Lung (tissue), 17 donors: ENCODE measurements at places on chromosomes 4 and X. TPM values are rescaled to one million over a fixed set of nuclear protein-coding genes. Genes with fewer than 3 reads are reported as not detected.

Gene DMRTC1
- total RNA-seq: 1.2 TPM

DNA sequence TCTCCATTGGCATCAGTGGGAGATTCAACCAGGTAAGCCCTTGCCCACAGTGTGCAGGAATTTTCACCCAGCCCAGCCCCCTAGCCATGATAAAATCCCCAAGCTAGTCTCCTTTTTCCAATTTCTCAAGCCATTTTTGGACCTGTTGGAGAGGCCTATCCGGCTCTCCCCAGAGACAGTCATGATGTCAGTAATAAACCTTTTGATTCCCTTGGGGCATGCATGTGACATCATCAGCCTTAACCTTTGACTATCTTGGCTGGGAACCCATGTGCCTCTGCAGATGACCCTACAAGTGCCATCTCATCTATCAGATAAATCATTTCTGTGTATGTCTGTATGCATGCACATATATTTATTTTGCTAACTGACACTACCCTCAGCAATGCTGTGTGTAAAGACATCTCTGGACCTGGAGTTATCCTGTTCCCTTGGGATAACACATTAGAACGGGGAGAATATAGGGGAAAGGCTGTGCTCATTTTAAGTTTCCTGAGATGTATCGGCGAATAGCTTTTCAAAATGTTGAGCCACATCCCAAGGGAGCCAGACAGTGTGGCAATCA, 51.0 kb downstream of the CYTL1 start:
- no peak for DNase-seq
- peaks cover 6% of the 10 kb centered on the region for H3K27me3 ChIP-seq
- no peaks in the 10 kb centered on the region for H3K36me3 ChIP-seq

Gene PDZD4
- total RNA-seq: 3.6 TPM

DNA sequence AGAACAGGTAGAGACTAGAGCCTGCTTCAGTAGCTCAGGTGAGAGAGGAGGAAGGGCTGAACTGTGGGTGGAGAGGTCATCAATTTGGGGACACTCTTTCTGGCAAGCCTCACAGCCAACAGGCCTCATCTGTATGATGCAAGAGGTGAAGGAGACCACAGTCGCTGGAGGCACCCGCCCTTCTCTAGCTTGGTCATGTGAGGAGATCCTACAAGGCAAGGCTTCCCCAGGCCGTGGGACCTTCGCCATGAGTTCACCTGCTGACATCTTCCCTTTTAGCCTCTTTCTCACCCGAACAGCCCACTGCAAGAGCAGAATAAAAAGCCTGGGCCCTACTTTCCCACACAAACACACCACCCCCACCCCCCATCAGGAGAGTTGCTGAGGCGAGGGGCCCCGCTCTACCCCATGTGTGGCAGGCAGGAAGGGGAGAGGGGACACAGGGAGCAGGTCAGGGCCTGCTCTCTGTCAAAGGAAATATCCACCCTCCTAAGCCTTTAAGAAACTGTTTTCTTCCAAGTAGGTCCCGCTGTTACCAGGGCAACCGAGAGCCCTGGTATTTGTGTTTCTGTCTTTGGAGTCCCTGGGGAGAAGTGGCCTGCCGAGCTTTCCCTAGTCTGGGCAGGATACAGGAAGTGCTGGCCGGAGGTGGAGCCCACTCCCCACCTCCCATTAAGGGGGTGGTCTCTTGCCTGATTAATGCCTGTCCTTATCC, 8.1 kb downstream of the RTL5 start:
- peaks cover 22% of the 10 kb centered on the region for H3K4me1 ChIP-seq
- H3K36me3 ChIP-seq: no peaks in the 10 kb centered on the region
- no peak overlapping the region for H3K4me3 ChIP-seq
- H3K27me3 ChIP-seq: peaks cover 4% of the 10 kb centered on the region
- H3K27ac ChIP-seq: peak overlapping the region; percentile 76
- DNase-seq: peak; percentile 90

DNA sequence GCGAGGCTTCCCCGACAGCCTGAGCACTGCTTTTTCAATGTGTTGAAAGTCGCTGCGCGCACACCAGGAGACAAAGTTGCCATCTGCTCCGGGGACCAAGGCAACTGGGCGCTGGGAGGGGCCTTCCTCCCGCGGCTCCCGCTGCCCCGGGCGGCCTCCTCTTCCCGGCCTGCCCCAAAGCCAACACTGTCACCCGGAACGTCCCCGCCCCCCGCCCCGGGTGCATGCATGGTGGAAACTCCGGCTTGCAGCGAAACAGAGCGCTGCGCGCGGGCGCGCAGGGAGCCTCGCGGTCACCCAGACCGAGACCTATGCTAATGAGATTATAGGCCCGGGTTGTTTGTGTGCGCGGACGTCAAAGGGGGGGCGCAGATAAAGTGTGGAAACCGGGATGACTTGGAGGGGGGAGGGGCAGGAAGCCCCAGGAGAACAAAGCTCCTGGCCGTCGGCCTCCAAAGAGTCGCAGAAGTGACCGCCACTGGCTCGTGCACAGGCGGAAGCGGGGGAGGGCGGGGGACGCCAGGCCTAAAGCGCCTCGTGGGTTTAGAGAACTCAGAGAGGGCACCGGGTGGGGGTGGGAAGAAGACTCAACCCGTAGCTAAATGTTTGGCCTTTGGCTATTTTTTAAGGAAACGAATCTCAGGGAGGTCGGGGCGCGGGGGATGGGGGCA, 88.8 kb downstream of the BCOR start:
- peak overlapping the region; percentile 8 for H3K27ac ChIP-seq
- DNase-seq: peak; percentile 71
- H3K27me3 ChIP-seq: peaks cover 17% of the 10 kb centered on the region
- H3K4me1 ChIP-seq: no peaks in the 10 kb centered on the region
- no peaks in the 10 kb centered on the region for H3K36me3 ChIP-seq

GRCh38 chrX:120499301-120500072, 30.4 kb upstream of the LAMP2 start:
- no peaks in the 10 kb centered on the region for H3K4me1 ChIP-seq
- DNase-seq: no peak
- no peaks in the 10 kb centered on the region for H3K36me3 ChIP-seq

Gene DCAF12L2
- total RNA-seq: 0.20 TPM

DNA sequence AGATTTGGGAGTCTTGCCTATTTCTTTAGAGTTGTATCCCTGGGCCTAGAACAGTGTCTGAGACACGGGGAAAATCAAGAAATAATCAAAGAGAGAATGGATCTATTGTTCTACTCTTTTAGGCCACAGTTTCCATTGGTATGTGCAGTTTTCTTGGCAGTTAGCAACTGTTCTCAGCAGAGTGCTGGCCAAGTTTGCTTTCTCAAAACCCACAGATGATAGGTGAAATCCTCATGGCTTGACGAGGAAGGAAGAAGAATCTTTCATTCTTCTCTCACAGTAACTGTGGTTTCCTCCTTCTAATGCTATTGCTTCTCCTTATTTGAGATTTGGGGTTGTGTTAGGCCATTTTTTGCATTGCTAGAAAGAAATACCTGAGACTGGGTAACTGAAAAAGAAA, 42.2 kb downstream of the AGA start:
- H3K4me1 ChIP-seq: no peaks in the 10 kb centered on the region
- H3K4me3 ChIP-seq: no peak overlapping the region
- H3K36me3 ChIP-seq: no peaks in the 10 kb centered on the region
- H3K27ac ChIP-seq: no peak overlapping the region
- no peak for DNase-seq
- no peaks in the 10 kb centered on the region for H3K27me3 ChIP-seq

Gene AMTN
- total RNA-seq: not detected

DNA sequence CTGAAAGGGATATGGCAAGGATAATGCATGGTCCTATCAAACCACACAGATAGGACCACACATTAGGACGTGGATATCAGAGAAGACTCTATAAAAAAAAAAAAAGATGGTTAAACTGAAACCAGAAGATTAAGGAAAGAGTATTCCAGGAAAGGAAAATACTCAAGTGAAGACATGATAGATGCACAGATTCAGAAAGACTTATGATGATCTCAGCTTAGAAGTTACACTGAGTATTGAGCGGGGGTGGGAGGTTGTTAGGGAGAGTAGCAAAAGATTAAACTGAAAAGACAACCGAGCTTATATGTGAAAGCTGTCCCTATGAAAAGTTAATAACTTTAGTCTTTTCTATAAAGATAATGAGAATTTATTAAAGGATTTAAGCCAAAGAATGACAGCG, 211.0 kb upstream of the EMCN start:
- H3K27me3 ChIP-seq: no peaks in the 10 kb centered on the region
- no peak overlapping the region for H3K4me3 ChIP-seq
- no peaks in the 10 kb centered on the region for H3K36me3 ChIP-seq
- no peak for DNase-seq
- no peaks in the 10 kb centered on the region for H3K4me1 ChIP-seq

- peaks cover 57% of the 10 kb centered on the region for H3K27me3 ChIP-seq
- no peak overlapping the region for H3K4me3 ChIP-seq
- no peaks in the 10 kb centered on the region for H3K36me3 ChIP-seq
- DNase-seq: peak; percentile 16
Measured at GRCh38 chrX:120309873-120310705, 1.2 kb downstream of the TMEM255A start.

GRCh38 chr4:38169524-38169923, 209.3 kb downstream of the PTTG2 start:
- no peaks in the 10 kb centered on the region for H3K36me3 ChIP-seq
- DNase-seq: no peak
- no peaks in the 10 kb centered on the region for H3K4me1 ChIP-seq

- H3K36me3 ChIP-seq: no peaks in the 10 kb centered on the region
- no peaks in the 10 kb centered on the region for H3K4me1 ChIP-seq
- no peak overlapping the region for H3K27ac ChIP-seq
- H3K27me3 ChIP-seq: no peaks in the 10 kb centered on the region
- no peak overlapping the region for H3K4me3 ChIP-seq
Measured at GRCh38 chrX:82081027-82081426, 879.1 kb downstream of the SH3BGRL start.

- no peaks in the 10 kb centered on the region for H3K4me1 ChIP-seq
- H3K4me3 ChIP-seq: no peak overlapping the region
Measured at GRCh38 chr4:27218013-27218412, 357.4 kb downstream of the STIM2 start.

Gene REPS2
- total RNA-seq: 18.4 TPM

- no peaks in the 10 kb centered on the region for H3K27me3 ChIP-seq
- DNase-seq: no peak
- no peak overlapping the region for H3K27ac ChIP-seq
- H3K4me1 ChIP-seq: no peaks in the 10 kb centered on the region
Measured at GRCh38 chr4:5858020-5858769, 34.7 kb downstream of the CRMP1 start.

DNA sequence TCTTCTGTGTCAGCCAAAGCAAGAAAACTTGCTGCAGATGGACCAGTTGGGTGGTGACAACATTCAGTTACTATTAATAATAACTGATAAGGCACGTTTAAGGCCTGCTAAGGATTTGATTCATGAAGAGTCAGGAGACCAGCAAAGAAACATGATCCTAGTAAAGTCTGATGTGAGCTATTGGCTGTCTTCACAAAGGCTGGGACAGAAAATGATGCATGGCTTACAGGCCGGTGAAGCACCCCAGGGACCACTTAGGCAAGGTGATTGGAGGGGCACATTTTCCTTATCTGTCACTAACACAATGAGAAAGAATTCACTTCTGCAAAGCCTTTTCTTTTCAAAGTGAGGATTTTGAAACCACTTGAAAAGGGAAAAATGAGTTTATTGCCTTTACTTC, 65.4 kb upstream of the TRPC3 start:
- H3K27me3 ChIP-seq: no peaks in the 10 kb centered on the region
- no peaks in the 10 kb centered on the region for H3K4me1 ChIP-seq
- no peak for DNase-seq
- H3K4me3 ChIP-seq: no peak overlapping the region
- H3K36me3 ChIP-seq: no peaks in the 10 kb centered on the region
- H3K27ac ChIP-seq: no peak overlapping the region

DNA sequence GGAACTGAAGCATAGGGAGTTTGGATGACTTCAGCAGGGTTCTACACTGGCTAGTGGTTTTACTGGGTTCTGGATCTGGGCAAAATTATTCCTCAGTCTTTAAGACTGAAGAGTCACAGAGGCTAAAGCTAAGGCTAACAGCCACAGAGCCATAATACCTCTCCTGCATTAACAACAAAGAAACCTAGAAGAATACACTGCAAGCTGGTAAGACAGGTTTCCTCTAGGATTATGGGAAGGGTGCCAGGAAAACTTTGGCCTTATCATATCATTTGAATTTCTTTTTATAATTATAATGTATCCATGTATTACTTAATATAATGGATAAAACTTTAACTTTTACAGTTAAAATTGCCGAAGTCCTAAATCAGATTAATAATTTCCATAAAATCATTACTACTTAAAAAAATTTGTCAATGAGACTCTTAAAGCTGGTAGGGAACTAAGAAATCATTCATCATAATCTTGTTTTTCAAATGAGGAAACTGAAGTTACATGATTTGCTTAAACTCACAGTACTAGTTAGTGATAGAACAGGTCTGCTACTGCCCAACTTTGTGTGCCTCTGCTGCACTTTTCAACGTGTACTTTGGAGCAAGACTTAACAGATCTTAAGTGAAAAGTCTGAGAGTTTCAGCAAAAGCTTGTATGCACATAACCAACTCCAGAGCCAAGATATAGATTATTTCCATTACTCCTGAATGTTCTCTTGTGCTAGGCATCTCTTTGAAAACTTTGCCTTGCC, 24.2 kb upstream of the PGRMC2 start:
- H3K4me3 ChIP-seq: no peak overlapping the region
- no peaks in the 10 kb centered on the region for H3K36me3 ChIP-seq
- peak; percentile 10 for DNase-seq
- peaks cover 4% of the 10 kb centered on the region for H3K4me1 ChIP-seq
- H3K27me3 ChIP-seq: no peaks in the 10 kb centered on the region

- no peaks in the 10 kb centered on the region for H3K36me3 ChIP-seq
- no peak overlapping the region for H3K4me3 ChIP-seq
- no peak for DNase-seq
- H3K27me3 ChIP-seq: no peaks in the 10 kb centered on the region
- H3K4me1 ChIP-seq: peaks cover 3% of the 10 kb centered on the region
- H3K27ac ChIP-seq: no peak overlapping the region
Measured at GRCh38 chrX:154525606-154526490, 9.8 kb upstream of the FAM3A start.

Gene MAGEE2
- 0.18 TPM for total RNA-seq

DNA sequence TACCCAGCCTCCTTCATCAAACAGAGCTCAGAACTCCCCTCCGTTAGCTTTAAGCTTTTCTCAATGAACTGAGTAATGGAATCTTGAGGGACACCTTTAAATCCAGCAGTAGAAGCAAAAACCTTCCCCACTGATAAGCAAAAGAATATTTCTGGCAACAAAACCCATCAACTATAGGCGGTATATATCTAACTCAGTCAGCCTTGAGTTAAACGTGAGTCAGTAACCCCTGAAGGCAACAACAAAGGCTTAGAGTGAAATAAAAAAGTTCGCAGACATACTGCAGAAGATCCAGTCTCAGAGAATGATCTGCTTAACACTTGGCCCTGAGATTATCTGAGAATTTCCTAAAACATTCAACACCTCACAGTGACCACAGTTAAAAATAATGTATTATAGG, 77.2 kb downstream of the DMD start:
- H3K4me1 ChIP-seq: no peaks in the 10 kb centered on the region
- peaks cover 4% of the 10 kb centered on the region for H3K27me3 ChIP-seq
- H3K36me3 ChIP-seq: no peaks in the 10 kb centered on the region
- no peak overlapping the region for H3K27ac ChIP-seq

Gene NUDT11
- total RNA-seq: 3.6 TPM

Gene XAGE1B
- 1.5 TPM for total RNA-seq
